ENCODE measurements at places on chromosomes 11 and 22. TPM values are rescaled to one million over a fixed set of nuclear protein-coding genes. Genes with fewer than 3 reads are reported as not detected.
A peak's percentile ranks its signal among the peaks of the same experiment; 100 is the strongest.

CNTF gene
- total RNA-seq, result not detected

GAS2 gene
- total RNA-seq, result 10.0 TPM

GRCh38 chr11:118609380-118610224 is 2.2 kb downstream of the PHLDB1 start:
- no peak for DNase-seq

- no peak for DNase-seq
Measured at GRCh38 chr22:38479096-38479837, 11.4 kb downstream of the KDELR3 start.

- DNase-seq, result no peak
Measured at GRCh38 chr11:102559839-102560238, 29.3 kb upstream of the MMP7 start.

DNA sequence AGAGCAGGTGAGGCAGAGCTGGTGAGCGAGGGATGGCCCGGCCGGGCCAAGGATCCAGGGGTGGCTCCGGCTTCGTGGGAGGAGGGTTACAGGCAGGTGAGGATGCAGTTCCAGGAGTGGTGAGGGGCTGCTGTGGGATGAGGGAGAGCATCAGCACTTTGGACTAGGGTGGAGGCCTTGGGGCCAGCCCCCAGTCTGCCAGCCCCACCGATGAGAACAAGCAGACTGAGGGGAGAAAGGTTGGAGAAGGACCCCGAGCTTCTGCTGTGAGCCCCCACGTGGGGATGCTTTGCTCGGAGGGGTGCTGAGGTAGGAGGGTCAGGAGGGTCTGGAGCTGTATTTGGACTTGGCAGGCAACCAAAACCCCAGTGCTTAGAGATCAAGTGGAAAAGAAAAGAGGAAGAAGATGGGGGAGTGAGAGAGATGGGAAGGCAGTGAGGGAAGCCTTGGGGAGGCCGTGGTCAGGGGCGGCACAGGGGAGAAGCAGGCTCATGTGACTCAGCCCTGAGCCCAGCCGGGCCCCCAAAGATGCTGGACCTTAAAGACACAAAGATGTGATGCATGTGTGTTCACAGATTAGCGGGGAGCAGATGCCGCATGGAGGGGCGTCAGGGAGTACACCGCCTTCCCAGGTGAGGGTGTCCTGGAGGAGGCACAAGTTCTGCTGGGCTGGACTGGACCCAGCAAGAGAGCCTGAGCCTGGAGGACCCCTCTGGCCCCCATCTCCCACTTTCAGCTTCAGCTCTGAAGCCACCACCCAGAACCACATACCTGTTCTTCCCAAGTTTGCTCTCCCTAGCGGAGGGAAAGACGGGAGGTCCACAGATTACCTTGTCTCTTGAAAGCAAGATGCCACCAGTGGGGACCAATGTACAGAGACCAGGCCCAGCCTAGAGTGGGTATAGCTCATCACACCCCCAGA is 91.3 kb downstream of the CDKN1C start:
- DNase-seq, result peak; percentile 34

GRCh38 chr22:48332438-48333322 is 1495.0 kb downstream of the BRD1 start:
- no peak for DNase-seq

GRCh38 chr11:108206969-108207682 is 15.3 kb downstream of the NPAT start:
- DNase-seq, result no peak

DNA sequence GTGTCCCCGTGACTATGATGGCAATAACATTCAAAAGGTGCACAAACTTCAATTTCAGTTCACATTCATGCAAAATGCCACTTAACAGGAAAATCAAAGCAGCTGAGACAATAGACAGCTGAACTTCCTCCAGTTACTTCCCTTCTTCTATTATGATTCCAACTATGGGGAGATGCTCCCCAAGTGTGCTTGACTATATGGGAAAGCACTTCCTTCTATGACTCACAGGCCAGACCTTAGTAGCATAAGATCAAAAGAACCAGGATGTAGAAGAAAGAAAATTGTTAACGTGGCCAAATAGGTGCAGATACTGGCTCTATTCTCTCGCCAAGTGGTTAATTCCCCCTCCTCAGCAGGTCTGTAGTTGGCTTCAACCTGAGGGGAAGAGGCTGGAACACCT is 7.8 kb upstream of the FAT3 start:
- DNase-seq, result no peak

- no peak for DNase-seq
Measured at GRCh38 chr11:82909015-82909640, 7.6 kb downstream of the DDIAS start.

Measured in Peyer's patch (tissue), 4 donors.